Stimulated activated CD4-positive, alpha-beta T cell treated with anti-CD3 and anti-CD28 coated beads, Interleukin-15, amount 100 ng/mL, for 1 hour (primary cell): ENCODE measurements at places on chromosomes 12 and 14.

DNA sequence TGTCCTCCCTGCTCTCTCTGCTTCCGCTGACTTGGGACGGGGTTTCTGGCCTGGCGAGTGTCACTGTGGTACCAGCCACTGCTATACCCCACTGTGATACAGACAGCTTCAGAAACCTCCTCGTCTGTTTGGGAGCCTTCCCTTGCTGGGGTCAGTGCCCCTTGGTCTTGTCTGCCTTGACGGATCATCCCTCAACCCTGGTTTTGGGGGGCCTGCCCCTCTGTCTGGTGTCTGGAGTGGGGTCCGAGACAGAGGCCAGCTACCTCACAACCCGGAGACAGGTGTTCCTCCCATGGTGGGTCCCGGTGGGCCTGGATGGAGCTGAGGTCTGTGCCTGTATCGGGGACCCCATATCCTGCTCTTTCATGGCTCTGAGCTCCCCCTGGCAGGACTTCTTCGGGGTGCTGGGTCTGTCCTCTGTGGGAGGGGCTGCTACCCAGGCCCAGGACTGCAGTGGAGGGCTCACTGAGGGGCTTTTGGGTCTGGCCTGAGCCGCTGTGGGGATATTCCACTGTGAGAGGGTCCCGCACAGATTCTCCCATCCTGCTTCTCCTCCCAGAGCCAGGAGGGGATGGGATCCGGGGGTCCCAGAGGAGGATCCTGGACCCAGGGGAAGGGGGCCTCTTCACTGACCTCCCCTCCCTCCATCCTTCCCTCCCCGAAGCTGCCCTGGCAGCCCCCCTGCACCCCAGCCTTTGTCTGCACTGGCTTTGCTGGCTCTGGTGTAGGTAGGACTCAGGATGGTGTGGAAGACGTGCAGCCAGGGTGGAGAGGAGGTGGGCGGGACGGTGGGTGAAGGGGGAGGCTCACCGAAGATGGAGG, 365.5 kb downstream of the TMEM121 start:
- no peak for DNase-seq

DNA sequence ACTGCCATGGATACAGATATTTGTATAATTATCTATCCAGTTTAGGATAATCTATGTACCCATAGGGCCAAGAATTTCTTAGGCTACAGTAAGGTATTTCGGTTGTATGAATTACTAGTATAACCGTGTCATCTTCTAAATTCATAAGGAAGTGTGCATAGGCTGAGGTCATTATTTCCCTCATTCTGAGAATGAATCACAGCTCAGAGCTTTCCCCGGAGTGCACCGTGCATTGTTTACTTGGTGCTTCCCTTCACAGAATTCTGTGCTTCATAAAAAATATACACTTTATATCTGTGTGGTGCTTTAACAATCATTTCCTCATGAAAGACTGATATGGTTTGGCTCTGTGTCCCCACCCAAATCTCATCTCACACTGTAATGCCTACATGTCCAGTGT, 514.1 kb downstream of the ETNK1 start:
- DNase-seq: no peak

DNA sequence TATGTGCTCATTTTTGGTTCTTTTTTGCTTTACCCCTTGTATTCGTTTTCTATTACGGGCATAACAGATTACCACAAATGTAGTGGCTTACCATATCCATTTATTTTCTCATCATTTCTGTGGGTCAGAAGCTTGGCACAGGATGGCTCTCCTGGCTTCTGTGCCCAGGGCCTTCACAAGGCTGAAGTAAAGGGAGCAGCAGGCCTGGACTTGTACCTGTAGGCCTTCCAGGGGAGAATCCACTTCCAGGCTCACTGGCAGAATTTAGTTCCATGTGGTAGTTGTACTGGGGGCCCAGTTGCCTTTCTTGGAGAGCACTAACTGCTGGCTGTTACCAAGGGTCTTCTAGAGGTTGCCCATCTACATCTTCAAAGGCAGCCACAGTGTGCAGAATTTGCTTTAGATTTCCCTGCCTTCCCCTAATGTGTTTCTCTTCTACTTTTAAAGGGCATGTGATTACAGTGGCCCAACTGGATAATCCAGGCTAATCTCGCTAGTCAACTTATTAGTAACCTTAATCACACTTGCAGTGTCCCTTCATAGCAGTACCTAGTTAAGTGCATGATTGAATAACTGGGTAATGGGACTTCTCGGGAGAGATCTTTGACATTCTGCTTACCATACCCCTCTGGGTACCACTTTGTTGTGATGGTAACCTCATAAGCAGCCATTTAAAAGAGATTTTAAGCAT, 67.0 kb downstream of the CRADD start:
- no peak for DNase-seq

DNA sequence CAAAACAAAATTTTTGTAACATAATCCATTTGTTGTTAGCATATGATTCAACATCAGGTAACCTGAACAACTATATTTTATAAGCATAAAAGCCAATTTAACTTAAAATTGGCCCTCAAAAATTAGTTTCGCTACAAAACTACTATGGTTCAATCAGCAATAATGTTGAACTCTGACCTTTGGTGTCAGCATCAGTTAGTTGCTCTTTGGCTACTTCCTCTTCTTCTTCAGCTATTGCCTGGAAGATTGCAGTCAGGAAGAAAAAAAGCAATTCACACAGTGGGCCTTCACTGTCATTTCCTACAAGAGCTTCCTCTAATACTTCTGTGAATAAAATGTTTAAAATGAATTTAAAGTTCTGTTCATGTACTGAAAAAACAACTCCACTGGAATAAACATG, 78.2 kb upstream of the CFL2 start:
- no peak for DNase-seq

DNA sequence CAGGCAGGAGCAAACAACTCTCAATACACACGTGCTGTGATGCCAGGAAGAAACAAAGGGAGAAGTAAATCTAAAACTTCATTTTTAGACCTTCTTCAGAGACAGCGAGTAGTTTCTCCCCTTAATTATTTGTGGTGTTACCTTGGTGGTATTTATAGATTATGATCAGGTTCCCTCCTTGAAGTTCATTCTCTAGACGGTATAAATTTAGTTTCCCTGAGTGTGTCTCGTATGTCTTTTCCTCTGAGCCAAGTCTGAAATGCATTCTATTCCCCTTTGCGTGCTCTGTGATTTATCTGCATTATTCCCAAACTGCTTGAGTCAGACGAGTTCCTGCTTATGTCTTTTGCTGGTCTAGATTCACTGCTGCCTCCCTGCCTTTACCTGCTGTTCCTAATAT, 65.2 kb downstream of the TRHDE start:
- DNase-seq: no peak

GRCh38 chr12:118543651-118544050, 167.3 kb downstream of the SUDS3 start:
- DNase-seq: no peak

GRCh38 chr12:113862590-113863454, 103.3 kb downstream of the RBM19 start:
- DNase-seq: no peak

GRCh38 chr12:25348593-25348895, 97.8 kb upstream of the KRAS start:
- no peak for DNase-seq

DNA sequence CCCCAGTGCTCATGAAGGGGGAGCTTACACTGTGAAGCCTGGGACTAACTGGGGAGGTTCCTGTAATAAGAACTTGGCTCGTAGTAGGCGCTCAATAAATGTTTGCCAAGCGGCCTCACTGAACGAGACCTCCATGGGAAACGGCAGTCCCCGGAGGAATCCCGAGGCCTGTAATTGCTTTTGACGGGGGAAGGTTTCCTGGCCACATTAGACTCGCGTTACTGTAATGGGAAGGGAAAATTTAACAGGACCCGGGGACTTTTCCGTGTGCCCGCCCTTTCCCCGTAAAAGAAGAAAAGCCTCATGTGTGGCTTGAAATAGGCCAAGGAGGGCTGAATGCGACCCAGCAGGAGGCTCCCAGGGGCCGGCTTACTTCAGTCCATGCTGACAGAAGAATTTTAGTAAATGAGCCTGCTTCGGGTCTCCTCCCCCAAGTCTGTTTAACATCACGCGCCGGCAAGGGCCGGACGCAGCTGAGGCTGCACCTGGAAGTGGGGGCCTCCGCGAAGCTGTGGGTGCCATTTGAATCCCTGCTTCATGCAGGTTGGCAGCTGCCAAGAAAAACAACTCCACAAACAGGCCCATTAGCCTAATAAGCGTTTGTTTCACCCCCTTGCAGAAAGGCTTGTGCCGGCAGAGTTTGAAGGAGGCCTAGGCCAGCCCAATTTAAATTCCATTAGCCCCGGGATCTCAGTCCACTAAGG, 39.8 kb upstream of the PWP1 start:
- no peak for DNase-seq

- DNase-seq: no peak
Measured at GRCh38 chr12:4307593-4308333, 13.2 kb upstream of the TIGAR start.

- DNase-seq: no peak
Measured at GRCh38 chr14:61341275-61342206, 20.2 kb downstream of the PRKCH start.

GRCh38 chr14:82251494-82251893, 717.8 kb upstream of the SEL1L start:
- no peak for DNase-seq

DNA sequence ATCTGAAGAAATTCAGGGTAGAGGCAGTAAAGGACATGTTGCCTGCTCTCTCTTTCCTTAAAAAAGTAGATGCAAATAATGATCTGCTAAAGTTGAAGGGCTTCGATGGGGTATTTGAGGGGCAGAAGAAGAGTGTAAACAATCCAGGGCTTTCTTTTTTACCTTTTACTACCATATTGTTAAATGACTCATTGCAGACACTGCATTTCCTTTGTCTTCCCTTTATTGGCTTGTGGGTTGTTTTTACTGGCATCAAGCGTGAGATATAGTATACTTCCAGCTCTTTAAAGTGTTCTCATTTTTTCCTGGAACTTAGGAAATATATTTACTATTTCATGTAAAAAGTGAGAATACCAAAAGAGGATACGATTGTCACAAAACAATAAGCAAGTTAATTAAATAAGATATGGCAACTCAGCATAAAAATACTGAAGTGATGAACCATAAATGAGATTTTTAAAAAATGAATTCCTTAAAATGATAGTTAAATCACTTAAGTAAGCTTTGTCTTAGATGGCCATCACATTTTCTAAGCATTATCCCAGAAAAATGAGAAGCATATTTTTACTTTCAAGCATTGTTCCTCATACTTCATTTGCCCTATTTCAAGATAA, 72.3 kb upstream of the KRAS start:
- DNase-seq: no peak

DNA sequence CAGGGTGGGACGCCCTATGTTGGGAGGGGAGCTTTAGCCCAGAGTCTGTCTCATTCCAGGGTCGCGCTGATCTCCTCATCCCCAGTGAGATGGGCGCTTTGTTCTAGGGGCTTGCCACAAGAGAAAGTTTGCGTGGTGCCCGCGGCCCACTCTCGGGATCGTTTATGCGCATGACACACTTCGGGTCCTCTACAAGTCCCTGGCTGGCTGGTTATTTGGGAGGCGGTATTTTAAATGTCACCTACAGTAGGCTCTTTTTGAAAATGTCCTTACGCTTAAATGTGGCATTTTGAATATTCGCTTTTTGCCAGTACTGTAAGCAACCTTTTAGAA, 541 bp downstream of the GOLT1B start:
- peak; percentile 11 for DNase-seq

DNA sequence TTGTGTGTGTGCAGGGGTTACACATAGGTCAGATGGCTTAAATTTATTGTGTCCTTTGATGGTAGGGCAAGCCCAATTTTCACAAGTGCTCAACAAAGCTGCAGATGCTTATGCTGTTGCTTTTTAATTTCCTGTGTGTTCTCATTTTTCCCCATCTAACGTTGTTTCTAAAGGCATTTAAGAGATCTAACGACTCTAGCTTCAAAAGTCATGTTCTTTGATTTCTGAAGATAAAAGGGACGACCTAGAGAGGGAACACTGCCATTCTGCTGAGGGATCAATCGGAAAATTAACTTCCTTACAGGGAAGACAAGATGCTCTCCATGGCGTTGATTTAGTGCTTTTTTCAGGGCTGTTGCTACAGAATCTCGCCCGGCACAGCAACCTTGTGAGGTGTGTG, 79.0 kb upstream of the GNG2 start:
- no peak for DNase-seq

- no peak for DNase-seq
Measured at GRCh38 chr12:27077586-27077985, 4.8 kb downstream of the C12orf71 start.

DNA sequence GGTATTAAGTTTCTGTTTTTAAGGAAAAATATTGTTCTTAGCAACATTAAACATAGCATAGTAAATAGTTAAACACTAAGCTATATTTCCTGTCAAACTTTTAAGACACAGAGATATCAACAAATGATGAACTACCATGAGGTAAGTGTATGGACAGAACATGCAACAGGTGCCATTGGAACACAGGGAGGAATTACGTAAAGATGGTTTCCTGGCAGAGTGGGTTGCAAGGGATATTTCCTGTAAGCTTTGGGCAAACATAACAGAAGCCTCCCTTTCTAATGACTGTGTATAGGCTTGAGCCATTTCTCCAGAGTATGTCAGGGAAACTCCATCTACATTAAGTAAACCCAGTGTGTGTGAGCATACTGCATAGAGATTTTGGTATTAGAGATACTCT, 31.7 kb upstream of the HELB start:
- DNase-seq: no peak

- no peak for DNase-seq
Measured at GRCh38 chr12:124745891-124746570, 117.6 kb downstream of the SCARB1 start.

GRCh38 chr14:91754185-91754584, 22.3 kb upstream of the CATSPERB start:
- DNase-seq: no peak

- DNase-seq: no peak
Measured at GRCh38 chr12:34126239-34126641, 103.9 kb downstream of the ALG10 start.

GRCh38 chr12:16272222-16272621, 5.3 kb downstream of the SLC15A5 start:
- no peak for DNase-seq

DNA sequence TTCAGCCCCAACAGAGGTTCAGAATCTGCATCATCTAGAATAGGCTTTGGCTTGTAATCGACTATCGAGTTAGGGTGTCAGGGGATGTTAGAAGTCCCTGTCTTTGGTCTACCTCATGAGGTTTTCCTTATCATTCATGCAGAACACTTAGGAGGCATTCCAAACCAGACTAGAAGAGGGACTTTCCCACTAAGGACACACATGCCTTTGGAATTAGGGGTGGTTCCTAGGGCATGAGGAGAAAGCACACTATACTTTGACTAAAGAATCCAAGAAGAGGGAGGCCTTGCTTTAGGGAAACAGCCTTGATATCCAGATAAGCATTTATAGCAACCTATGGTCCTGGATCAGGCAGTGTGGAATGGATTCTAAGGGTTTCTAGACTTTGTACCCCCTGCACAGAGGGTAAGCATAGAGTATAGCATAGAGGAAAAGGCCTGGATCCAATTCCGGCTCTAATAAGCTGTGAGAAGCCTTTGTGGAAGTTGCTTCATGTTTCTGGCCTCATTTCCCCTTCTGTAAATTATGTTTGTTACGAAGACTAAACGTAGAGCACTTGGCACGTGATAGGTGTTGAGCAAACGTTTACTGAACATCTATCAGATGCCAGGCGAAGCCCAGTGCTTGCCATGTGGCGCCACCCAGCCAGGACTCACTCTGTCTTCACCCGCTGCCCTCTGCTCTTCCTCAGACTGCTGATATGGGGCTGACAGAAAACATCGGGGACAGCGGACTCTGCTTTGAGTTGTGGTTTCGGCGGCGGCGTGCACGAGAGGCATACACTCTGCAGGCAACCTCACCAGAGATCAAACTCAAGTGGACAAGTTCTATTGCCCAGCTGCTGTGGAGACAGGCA, 13.2 kb downstream of the ZNF219 start:
- DNase-seq: no peak
